ENCODE measurements at places on chromosomes 3 and 15.

DNA sequence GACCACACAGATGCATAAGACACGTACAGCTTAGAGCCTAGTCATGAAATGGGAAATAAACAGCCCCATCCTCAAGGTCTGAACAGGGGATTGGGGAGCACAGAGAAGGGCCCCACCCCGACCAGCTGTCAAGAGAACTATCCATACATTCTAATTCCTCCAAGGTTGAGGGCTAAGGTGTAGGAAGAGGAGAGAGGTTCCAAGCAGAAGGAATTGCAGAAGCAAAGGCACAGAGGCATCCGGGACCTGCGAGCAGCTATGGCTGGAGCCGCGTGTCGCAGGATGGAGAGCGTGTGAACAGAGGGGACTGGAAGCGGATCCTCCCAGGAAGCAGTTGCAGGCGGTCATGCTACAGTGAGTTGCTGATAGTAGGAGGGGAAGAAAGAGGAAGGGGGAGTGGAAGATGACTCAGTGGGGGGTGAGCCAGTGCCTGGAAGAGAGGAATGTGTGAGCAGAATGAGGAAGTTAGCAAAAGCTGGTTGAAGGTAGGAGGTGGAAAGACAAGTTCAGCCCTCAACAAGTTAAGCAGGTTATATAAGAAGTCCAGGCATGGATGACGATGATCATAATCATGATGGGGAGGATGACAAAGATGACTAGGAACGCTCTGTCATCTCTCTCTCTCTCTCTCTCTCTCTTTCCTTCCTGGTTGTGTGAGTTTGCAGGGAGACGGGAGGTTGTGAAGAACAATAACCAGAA is 89.7 kb downstream of the LIPC start:
- DNase-seq: peak; percentile 83

GRCh38 chr3:116563351-116563750 is 118.1 kb upstream of the LSAMP start:
- no peak for DNase-seq

- DNase-seq: no peak
Observed at GRCh38 chr3:34024447-34025240, 226.2 kb downstream of the PDCD6IP start.

- no peak for DNase-seq
Observed at GRCh38 chr3:69560116-69560515, 174.2 kb upstream of the FRMD4B start.

DNA sequence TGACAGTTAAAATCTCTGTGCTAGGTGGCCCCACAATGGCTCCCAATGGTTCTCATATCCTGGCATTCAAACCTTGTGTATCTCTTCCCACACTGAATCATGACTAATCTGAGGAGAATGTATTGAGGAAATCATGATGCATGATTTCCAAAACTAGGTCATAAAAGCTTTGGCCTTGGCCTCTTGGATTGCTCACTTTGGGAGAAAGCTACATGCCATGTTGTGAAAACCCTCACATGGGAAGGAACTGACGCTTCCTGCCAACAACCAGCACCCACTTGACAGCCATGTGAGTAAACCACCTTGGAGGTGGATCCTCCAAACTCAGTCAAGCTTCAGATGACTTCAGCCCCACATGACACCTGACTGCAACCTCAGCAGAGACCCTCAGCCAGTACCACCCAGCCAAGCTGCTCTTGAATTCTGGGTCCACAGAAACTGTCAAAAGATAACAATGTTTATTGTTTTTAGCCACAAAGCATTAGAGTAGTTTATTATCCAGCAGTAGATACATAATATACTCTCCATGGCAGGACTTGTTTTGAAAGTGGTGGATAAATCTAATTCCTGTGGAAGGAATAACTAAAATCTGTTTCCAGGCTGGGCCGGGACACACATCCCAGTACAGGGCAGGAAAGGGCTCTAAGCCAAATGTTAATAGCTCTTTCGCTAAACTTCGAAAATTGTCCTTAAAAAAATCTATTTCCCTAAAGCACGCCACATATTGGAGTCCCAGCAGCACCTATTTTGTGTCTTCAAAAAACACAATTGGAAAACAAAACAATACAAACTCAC is 1.0 kb upstream of the ZNF620 start:
- DNase-seq: peak; percentile 57

GRCh38 chr3:12222775-12223485 is 64.2 kb upstream of the TIMP4 start:
- no peak for DNase-seq

GRCh38 chr15:71600237-71600636 is 210.1 kb upstream of the NR2E3 start:
- no peak for DNase-seq

GRCh38 chr15:69876064-69876940 is 221.4 kb downstream of the TLE3 start:
- no peak for DNase-seq

GRCh38 chr3:98540346-98540745 is 8.6 kb downstream of the GPR15 start:
- DNase-seq: no peak

GRCh38 chr3:40096661-40097111 is 212.8 kb upstream of the EIF1B start:
- DNase-seq: peak; percentile 71

GRCh38 chr15:60154764-60155325 is 150.7 kb downstream of the FOXB1 start:
- DNase-seq: no peak

GRCh38 chr3:190008432-190008831 is 112.3 kb downstream of the P3H2 start:
- DNase-seq: no peak

DNA sequence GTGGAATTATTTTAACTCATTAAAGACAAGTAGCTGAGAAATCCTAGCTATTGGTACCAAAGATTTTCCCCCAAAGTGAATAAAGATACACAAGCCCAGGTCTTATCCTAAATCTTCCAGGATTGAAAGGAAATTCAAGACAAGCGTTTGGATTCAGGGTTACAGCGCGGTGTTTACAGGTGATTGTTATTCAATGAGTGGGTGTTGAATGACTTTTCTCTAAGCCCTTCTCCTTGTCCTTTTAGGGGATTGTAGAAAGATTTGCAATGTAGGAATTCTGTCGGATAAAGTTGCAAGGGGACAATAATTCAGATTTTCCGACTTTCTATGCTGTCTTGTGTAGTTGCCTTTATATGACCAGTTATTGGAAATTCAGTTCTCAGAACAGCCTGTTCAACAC is 57.2 kb downstream of the USP13 start:
- no peak for DNase-seq

DNA sequence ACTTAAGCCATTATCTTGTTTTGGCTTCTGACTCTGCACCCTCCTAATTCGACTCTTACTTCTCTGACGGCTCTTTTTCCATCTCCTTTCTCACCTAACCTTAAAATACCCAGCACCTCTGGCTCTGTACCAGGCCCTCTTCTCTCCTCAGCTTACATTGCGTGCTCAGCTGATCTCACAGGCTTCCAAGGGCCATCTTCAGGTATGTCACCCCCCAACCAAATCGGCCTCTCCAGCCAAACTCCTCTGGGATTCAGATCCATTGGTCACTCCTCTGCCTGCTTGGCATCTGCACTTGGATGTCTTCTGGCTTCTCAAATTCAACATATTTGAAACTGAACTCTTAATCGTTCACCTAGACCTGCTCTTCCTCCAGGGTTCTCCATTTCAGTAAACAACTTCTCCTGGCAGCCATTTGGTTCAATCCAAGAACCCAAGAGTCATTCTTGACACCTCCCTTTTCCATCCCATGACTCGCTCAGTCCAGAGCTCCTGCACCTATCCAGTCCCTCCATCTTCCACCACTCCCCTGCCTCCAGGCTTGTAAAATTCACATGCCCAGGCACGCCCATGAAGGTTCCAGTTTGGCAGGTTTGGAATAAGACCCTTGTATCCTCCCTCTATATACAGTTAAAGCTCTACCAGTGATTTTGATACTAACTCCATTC is 35.2 kb upstream of the SLC41A3 start:
- DNase-seq: no peak

DNA sequence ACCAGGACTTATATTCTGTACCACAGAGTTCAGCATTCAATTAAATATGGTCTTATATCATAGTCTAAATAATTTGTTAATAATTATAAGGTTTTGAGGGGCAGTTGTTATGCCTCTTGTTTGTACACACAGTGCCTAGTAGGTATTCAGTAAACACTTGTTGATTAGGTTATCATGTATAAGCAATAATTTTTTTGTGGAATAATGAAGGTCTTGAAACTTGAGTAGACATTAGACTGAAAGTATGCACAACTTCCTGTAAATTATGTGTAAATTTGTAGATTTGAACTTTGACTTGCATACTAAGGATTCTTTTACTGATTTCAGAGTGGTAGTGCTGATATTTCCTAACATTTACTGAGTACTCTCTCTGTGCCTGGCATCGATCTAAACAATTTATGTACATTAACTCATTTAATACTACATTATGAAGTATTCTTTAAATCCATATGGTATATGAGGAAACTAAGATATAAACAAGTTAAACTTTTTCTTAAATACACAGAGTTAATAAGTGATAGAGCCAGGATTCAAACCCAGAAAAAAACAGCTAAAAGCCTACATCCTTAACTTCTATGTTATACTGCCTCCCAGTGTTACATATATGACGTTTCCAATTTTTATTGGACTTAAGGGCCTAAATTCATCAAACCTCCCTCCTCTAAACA is 65.1 kb downstream of the GLCE start:
- no peak for DNase-seq

DNA sequence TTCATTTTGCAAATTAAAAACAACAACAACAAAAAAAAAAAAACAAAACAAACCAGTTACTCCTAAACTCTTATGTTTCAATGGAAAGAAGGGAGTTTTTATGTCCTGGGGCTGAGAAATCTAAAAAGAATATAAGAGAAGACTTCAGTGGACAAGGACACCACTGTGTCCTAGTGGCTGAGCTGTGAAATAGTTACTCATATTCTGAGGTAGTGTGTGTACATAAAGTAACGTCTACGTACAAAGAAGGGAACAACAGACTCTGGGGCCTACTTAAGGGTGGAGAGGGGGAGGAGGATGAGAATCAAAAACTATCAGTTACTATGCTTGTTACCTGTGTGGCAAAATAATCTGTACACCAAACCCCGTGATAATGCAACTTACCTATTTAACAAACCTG is 6.0 kb upstream of the TP53BP1 start:
- DNase-seq: no peak

GRCh38 chr3:159766563-159767185 is 222.0 kb upstream of the IL12A start:
- no peak for DNase-seq

DNA sequence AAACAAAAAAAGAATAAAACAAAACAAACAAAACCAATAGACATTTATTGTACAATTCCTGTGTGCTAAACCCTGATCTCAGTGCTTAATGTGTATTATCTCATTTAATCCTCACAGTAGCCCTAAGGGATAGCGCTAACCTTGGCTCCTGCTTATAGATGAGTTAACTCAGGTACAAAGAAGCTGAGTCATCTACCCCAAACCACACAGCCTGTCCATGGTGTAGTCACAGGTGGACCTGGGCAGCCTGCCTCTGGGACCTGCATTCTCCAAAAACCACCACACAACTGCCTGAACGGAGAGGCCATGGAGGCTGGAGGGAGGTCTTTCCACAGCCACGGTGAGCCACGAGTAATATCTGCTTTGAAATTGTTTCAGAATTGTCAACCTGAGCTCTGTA is 5.5 kb upstream of the CLN6 start:
- no peak for DNase-seq

DNA sequence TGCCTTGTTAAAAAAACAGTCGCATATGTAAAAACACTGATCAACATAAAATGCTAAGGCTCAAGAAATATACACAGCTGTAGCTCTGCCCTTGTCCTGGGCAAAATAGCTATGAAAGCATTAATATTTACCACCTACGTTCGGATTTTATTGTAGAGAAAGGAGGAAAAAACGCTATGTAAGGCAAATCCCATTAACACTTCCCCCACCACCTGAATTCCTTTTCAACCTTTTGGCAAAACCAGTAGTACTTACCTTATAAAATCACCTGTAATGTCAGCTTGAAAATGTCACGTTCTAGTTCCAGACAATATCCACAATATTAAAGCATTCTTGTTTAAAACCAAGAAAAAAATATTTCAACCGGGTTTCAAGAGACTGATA is 3.6 kb downstream of the TRA2B start:
- DNase-seq: no peak

- no peak for DNase-seq
Observed at GRCh38 chr15:33236841-33237509, 42.5 kb upstream of the FMN1 start.

DNA sequence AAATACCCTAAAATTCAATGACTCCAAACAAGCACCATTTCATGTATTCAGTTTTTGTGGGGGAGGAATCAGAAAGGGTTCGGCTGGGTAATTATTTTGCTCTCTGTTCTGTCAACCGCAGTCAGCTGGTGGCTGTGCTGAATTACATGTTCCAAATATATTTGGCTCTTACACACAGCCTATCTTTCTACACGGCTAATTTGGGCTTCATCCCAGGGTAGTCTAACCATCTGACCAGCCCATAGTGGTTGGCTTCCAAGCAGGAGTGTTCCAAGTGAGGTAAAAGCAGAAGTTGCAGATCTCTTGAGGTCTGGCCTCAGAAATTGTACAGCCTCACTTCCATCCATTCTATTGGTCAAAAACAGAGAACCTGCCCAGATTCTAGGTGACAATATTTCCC is 760.8 kb upstream of the SEMA6D start:
- DNase-seq: no peak

DNA sequence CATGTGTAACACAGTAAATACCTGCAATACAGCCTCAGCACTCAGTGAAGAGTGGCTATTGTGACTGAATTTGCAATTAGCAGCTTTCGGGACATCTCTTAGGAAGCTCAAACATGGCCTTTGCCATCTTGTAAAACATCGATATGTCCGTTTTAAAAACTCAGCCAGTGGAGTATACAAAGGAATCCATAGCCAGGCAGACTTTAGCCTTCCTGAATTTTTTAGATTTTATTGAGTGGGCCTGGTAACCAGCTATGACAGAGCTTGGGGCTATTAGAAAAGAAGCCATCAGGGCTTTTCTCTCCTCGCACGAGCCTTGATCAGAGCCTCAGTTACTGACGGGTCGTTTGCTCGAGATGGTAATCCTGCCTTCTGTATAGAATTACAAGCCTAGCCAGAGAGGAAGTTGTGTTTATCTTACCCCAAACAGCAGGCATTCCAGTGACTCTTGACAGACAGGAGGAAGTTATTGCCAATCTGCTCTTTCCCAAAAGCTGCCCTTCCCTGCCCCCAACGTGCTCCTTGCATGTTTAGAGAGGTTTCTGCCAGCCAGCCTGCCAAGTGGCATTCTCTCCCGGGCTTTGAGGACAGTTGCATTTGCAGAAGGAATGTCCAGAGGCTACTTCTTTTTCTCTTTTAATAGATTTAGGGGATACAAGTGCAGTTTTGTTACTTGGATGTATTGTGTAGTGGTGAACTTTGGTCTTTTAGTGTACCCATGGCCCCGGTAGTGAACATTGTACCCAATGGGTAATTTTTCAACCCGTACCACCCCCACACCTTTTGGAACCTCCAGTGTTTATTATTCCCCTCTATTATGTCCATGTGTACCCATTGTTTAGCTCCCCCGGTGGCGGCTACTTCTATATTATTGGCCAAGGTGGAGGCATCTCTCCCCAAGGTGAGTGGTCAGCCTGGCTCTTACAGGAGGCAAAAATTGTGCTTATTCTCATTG is 40.6 kb downstream of the ITPR1 start:
- DNase-seq: peak; percentile 73
